ENCODE measurements at places on chromosomes 11 and 22. TPM values are rescaled to one million over a fixed set of nuclear protein-coding genes. Genes with fewer than 3 reads are reported as not detected.
A peak's percentile ranks its signal among the peaks of the same experiment; 100 is the strongest.

The SDHAF2 gene
- total RNA-seq = 63.3 TPM

The HPX gene
- total RNA-seq = 1.7 TPM

The C1QTNF4 gene
- total RNA-seq = 1.2 TPM

The NOX4 gene
- total RNA-seq = not detected

The TTC36 gene
- total RNA-seq = 0.69 TPM

DNA sequence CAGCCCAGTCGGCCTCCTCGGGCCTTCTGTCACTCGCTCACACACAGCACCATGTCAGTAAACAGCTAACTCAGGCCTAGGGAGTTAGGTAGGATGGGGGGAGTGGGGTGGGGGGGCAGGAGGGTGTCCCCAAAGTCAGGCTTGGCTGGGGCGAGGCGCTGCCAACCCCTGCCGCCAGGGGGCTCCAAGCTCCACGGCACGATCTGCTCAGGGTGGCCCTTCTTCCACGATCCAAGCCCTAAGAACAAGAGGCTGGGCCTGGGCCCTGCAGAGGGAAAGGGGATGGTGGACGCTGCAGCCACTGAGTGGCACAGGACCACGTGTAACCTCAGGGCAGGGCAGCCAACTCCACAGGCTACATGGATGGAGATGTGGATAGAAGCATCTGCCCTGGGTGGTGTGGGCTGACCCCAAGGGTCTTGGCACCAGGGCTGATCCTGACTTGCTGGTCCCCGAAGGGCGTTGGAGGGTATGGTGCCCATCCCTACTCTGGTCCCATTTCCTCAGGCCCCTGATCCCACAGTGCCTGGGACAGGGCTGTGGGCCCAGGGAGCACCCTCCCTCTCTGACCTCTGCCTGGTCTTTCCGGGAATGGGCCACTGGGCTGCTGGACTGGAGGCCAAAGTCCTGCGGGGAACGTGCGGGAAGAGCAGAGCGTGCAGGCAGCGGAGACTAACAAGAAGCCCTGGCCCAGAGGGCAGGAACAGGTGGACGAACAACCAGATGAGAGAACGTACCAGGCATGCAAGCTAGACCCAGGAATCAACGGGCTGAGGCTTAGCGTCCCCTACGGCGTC lies 29.1 kb upstream of the TXNRD2 start:
- peak; percentile 64 for DNase-seq

DNA sequence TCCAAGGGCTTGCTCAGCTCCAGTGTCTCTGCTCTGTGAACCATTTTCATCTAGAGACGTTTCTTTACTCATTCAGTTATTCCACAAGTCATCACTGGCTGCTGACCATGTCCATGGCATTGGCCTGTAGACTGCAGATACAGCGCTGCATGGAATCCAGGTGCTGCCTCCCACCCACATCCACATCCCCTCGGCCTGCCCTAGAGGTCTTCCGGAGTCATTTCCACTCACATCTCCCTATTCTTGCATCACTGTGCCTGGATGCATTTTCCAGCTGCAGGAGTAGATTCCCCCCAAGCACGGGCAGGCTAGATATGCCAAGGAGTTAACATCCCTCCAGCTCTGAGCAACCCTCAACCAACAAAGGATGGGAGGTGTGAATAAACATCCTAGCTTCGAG lies 68.9 kb downstream of the CHST1 start:
- DNase-seq = no peak

DNA sequence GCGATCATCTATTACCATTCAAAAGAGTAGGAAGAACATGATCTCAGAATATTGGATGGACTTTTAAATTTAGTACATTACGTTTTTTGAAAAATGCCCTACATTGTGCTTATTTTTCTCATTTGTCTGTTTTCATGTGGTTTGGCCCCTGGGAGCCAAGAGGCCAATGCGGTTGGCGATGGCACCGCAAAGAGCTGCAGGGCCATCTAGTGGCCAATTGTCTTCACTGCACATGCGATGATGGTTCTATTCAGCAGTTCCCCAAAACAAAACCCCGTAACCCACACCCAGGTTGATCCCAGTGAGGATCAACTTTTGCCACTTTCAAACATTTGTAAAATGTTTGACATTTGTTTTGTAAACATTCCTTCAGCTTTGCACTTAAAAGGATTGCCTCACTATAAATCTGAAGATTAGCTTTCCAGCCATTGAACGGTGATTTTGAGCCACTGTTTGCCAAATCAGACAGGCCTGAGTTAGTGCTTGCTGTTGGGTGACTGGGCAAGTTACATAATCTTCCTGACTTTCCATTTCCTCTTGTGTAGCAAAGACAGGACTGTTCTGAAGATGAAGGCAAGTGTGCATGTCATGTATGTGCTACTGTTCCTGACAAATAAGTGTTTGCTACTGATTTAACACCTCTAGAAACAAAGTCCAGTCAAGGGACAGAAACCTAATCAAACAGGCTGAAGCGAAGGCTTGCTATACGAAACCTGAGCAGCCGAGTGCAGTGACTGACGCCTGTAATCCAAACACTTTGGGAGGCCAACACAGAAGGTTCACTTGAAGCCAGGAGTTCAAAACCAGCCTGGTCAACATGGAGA lies 29.2 kb upstream of the XBP1 start:
- DNase-seq = peak; percentile 72

DNA sequence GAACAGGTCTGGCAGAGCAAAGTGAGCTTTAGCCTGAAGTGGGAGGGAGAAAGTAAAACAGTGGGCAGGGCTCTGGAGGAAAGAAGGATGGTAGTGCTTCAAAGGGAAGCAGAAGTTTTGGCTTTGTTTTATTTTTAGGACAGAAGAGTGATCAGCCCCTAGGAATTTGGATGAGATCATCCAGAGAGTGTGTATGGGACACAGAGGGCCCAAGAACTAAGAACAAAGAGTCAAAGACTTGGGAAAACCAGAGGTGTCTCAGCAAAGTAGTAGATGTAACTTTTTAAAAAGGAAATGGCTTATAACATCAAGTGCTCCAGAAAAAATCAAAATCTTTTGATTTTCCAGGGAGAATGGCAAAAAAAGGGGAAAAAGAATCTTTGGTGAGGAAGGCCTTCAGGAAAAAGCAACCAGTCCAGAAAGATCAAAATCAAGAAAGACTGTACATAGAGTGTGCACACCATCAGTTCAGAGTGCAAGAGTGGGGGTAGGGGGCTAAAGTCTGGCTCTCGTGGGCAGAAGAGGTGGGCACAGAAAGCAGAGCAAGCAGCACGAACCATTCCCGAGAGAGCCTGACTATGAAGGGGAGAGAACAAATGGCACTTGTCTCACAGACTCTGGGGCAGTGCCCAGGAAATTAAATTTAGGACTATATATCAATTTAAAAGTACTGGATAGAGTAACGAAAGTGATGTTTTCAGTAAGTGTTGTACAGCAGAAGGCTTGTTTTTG lies 30.0 kb downstream of the MAPK1 start:
- DNase-seq = no peak

DNA sequence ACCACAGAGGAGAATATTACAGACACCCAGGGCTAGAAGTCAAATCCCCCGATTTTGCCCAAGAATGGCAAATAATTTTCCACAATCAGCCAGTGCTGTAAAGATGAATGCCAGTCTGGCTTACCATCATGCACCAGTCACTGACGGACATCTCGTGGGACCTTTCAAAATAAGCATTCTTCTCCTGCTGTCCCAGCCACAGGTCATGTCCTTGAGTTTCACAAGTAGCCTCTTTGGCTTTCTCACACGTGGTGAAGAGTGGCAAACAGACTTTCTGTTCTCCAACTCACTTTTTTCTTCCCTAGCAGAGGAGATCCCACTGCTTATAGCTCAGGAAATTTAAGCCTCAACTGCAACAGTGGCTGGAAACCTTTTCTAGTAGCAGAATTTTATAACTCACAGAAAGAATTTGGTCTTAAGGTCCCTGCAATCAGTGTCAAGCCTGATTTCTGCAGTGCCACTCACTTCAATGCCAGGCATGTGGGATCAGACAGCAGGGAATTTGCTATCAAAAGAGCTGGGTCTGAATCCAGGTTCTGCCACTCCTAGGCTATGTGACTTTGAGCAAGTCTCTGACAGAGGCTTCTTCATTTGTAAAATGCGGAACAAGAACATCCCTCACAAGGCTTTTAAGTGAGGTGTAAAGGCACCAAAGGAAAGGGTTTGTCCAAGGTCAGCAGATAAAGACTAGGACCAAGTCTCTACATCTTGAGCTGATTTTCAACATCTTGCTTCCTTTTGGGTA lies 3.6 kb downstream of the PIK3IP1 start:
- no peak for DNase-seq

GRCh38 chr11:123461164-123461563 lies 31.1 kb downstream of the GRAMD1B start:
- no peak for DNase-seq

DNA sequence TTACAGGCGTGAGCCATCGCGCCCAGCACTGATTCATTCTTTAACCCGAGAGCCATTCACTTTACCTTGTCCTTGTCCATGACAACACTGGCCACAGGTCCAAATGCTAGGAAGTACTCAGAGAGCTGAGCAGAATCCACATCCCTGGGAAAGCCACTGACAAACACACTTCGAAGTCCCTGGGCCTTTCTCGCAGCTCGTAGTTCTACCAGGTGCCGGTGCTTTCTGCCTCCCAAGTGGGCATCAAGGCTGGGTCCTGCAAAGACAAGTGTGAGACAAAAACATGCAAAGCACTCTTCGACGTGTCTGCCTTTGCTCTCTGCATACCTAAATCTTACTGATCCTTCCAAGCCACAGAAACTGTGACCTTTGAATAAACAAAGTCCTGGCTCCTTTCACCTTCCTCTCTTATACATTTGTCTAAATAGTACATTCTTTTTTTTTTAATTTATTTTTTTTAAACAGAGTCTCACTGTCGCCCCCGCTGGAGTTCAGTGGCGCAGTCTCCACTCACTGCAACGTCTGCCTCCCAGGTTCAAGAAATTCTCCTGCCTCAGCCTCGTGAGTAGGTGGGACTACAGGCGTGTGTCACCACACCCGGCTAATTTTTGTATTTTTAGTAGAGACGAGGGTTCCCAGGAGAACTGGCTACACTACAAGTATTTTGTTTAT lies 2.2 kb downstream of the TUT1 start:
- no peak for DNase-seq

DNA sequence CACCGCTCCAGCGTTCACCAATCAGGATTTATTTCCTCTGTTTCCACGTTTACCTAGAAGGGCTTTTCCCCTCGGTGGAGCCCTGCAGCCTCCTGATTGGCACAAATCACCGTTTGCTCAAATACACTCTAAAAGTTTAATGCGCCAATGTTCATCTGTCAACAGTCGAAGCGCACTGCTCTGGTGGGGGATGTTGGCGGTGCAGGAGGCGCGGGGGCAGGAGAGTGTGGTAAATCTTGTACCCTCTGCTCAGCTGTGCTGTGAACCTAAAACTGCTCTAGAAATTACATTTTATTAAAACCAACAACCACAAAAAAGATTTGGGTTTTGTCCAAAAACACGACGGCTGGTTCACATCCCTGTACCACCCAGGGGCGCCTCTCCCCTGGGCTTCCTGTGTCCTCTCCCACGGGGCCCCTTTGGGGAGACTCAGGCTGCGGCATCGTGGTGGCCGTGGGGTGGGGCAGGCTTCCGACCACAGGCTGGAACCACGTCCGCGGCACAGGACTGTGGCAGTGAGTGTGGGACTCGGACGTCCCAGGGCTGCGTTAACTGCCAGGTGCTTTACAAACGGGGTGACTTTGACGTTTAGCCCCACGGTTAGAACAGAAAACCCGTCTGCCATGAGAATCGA lies 13.5 kb downstream of the TTLL8 start:
- DNase-seq = no peak

DNA sequence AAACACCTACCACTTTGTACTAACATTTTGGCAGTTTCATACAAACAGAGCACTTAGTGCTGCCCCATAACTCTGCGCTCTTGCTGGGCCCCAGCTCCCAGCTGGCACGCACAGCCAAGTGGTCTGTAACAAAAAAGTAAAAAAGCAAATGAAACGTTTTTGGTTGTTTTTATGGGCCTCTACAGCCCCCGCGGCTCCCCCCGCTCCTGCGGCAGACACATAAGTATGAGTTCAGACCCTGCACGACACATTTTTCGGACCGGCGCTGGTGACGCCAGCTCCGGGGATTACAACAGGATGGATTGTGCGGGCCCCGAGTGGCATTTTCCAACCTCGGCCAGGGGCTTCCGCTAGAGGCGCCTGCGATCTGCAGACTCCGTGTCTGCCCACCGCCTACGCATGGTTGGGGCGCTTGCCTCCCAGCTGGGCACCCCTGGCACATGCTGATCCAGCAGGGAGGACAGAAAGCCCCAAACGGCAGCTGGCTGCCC lies 418.2 kb downstream of the SOX6 start:
- no peak for DNase-seq

- DNase-seq = no peak
Observed at GRCh38 chr22:35051791-35052190, 14.2 kb upstream of the ISX start.

- no peak for DNase-seq
Observed at GRCh38 chr11:22197139-22198005, 4.5 kb downstream of the ANO5 start.

DNA sequence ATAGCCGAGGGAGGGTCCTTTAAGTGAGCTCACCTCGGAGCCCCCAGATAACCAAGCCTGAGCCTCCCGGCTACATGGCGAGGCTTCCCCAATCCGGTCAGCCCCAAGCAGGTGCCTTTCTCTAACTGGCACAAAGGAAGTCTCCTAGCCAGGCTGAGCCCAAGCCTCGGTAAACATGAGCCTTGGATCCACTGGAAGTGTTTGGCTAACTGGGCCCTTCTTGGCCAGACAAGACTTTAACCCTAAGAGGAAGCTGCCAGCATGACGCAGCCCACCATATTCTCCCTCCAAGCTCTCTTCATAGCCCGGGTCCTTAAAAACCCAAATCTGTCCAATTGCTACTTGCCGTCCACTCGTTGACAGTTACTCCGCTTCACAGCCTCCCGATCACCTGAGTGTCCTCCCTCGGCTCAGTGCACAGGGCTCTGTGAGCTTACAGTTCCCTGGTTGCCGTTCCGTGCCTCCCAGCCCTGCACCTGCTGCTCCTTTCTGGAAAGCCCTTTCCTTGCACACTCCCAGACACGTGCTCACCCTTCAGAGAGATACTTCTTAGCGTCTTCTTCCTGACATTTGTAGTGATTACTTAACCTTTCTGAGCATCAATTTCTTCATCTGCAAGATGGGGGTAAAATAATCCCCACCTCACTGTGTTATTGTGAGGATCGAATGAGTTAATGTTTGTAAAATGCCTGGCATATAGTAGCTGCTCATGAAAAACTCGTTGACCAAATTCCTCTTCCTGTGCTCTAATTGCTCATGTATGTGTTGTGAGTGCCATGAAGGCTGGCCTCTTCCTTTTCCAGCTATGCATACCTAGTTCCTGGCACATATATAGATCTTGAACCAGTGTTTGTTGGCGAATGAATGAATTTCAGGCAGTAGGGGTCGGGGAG lies 25.6 kb downstream of the TXN2 start:
- no peak for DNase-seq

DNA sequence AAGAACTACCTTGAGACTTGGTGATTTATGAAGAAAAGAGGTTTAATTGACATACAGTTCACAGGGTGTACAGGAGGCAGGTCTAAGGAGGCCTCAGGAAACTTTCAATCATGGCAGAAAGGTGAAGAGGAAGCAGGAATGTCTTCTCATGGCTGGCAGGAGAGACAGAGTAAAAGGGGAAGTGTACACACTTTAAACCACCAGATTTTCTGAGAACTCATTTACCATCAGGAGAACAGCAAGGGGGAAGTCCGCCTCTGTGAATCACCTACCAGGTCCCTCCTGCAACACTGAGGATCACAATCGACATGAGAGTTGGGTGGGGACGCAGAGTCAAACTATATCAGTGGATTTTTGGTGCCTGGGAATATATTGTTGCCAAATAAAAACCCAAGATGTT lies 40.3 kb upstream of the OR5D13 start:
- DNase-seq = no peak

Measured in naive thymus-derived CD8-positive, alpha-beta T cell (primary cell).